ENCODE measurements at places on chromosomes 4 and X.

DNA sequence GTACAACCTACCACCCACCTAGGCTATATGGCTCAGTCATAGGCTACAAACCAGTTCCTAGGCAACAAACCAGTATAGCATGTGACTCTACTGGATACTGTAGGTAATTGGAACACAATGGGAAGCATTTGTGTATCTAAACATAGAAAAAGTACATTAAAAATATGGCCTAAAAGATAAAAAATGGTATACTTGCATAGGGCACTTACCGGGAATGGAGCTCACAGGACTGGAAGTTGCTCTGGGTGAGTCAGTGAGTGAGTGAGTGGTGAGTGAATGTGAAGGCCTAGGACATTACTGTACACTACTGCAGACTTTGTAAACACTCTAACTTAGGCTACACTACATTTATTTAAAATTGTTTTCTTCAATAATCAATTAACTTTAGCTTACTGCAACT lies 139.2 kb upstream of the RBPJ start:
- DNase-seq: no peak

DNA sequence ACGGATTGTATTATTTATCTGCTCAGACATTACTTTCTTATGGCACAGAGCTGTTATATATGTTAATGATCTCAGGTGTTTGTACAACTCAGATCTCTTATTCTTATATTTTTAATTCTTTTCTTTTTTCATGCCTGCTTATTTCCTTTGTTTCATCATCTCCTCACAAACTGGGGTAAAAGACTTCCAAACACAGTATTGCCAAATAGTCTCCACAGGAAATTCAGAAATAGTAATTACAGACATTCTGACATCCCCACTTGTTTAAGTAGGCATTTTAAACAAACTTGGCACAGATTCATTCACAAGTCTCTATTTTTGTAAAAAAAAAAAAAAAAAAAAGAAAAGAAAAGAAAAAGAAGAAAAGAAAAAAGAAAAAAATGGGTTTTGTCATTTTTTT lies 129.7 kb upstream of the USP38 start:
- no peak for DNase-seq

DNA sequence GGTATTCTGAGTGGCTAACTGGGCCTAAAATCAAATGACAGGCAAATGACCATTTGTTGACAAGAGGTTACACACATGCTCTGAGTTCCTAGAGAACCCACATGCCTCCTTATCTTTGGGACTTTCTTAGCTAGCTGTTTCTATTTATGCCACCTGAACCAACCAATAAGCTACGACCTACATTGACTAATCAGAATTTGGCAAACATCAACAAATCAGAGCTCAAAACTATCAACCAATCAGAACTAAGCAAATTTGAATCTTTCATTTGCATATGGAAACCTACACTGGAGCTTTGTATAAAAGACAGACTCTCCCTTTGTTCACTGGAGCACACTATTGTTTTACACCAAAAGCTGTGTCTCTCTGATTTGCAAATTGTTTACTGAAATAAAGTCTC lies 192.0 kb downstream of the CXXC4 start:
- no peak for DNase-seq

DNA sequence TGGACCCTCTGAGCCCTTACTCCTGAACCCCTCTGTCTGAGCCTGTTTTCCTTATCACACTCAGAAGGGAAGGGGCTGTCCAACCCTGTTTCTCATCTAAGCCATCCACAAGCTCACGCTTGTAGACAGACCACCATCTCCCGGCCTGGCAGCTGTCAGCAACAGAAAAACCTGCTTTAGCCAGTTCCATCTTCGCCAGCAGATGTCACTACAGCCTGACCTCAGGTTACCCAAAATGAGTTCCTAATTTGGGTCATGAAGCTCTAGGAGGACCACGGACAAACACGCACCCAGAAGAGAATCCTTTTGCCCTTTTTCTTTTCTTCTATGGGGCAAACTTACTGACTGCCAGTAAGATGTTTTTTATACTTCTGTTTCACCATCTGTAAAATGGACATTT lies 445.4 kb downstream of the BCOR start:
- peak; percentile 34 for DNase-seq

DNA sequence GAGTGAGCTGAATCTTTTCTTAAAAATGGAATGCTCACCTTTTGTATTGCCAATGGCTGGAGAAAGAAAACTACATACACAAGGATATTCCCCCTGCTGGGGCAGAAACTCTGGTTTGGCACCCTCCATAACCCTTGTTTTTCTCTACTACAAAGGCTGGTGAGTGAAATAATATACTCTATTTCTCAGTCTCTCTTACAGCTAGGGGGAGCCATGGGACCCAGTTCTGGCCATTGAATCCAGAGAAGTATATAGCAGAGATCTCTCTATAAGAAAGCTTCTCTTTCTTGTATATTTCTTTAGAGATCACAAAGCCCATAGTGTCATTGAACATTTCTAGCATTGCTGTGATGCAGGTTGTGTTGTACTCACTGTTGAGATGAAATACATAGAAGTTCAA lies 49.8 kb downstream of the SMPX start:
- DNase-seq: no peak

DNA sequence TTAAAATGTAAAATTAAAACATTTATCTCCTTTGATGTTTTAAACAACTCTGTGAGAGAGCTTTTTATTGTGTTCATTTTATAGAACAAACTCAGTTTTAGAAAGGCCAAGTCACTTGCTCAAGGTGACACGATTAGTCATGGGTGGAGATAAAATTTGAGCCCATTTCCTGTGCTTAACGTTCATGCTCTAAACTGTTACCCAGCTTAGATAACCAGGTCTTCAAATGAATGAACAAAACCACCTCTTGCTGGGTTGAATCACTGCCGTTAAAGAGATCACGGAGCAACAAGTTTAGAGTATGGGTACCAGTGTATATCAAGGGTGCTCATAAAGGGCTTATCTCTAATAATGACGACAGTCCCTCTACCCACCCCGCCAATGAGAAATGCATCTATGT lies 10.2 kb upstream of the CASK start:
- DNase-seq: no peak

GRCh38 chr4:112898357-112899141 lies 150.9 kb upstream of the ANK2 start:
- DNase-seq: no peak

DNA sequence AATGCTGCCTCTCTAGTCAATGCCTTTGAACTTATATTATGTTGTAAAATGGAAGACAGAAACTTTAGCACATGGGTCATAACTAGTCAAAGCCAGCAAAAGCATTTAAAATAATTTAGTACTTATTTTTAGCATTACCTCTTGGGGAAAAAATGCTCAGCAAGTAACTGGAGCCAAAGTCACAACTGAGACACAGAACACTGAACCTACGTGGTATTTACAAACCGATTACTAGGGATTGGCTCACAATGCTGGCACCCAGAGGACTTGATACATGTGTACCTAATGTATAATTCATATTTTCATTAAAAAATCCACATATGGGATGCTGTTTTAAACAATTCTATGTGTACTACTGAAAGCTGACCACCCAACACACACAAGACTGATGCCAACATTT lies 38.4 kb downstream of the PHKA2 start:
- DNase-seq: no peak

DNA sequence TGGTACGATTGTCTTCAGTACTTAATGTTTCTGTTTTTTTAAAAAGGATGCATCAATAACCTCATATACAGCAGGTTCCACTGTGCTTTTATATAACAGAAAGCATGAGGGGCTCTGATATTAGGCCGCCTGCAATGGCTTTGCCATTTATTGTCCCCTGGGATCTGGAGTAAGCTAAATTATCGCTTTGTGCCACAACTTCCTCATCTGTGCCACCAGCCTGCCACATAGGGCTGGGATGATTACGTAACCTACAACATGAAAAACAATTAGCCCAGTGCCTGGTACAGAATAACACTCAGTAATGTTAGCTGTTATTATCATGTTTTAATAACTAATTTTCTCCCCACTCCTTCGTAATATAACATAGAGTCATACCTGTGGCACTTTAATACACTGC lies 65.5 kb upstream of the TRIM2 start:
- DNase-seq: no peak

GRCh38 chr4:81375745-81376144 lies 96.0 kb downstream of the RASGEF1B start:
- DNase-seq: no peak

GRCh38 chr4:38084877-38085711 lies 124.9 kb downstream of the PTTG2 start:
- DNase-seq: no peak
